ENCODE measurements at places on chromosomes 12 and 14. TPM values are rescaled to one million over a fixed set of nuclear protein-coding genes. Genes with fewer than 3 reads are reported as not detected.

DNA sequence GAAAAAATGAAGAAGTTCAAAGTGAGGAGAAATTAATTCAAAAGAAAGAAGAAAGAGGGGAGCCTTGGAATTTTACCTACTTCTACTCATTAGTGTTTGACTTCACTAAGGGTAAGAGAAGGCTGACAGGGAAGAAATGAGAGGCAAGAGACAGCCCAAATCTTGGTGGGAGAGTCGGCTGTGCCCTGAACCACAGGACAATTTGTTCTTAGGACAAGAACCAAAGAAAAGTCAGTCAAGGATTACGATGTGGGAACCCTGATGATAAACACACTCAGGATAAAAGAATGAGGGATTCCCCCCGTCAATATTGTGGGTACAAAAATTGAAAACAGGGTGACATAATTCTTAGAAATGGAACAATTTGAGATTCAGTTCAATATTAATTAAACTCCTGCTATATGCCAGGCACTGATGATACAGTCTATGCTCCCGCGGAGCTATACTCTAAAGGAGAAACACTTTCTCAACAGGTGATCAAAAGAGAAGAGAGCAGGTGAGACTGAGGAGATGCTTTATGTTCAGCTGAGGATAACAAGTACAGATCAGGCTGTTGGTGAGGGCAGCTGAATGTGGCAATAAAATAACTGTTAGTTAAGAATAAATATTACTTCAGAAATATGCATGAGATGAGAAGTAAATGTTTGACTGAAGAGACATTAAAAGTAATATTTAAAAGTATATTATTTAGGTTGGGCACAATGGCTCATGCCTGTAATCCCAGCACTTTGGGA is 175.4 kb downstream of the SLC25A21 start:
- DNase-seq = no peak

DNA sequence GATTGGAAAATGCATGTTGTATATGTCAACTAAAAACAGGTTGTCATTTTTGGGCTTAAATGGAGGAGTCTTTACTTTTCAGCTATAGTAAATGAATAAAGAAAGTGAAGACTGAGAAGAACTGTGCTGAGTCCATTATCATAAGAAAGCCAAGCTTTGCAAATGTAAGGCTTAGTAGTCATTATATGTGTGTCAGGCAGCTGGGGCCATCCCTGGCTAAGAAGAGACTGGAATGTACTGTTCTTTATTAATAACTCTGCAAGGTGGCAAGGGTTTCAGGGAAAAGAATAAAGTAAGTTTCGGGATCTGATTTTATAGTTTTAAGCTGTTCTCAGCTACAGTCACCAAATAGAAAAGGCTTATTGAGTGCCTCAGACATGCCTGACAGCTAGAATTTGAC is 48.7 kb downstream of the SRGAP1 start:
- DNase-seq = no peak

DNA sequence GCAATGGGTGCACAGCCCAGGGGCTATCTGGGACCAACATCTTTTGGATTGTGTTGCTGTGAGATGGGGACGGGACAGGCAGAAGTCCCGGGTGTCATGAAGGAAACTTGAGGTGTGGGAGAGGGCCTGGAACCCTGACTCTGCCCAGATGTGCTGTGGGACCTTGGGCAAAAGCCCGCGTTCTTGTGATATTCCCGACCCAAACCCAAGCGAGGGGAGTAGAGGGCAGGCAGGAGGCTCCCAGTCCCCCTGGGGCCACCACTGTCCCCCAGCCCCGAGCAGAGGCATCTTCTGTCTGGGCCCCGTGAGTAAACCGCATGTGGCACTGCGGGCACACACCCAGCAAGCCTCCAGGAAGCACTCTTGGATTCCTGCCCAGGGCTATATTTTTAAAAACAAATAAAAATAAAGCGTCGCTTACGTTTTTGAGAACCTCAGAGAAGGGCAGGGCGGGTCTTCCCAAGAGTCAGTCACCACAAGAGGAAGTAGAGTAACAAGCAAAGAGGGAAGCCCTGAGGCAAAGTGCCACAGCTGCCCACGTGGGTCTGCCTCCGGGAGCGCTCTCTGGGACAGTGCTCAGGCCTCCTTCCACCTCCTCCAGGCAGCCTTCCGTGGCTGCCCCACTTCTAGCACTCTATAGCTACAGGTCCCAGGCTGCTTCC is 39.5 kb downstream of the BEGAIN start:
- peak; percentile 93 for DNase-seq

GRCh38 chr12:128543460-128543859 is 276.5 kb downstream of the TMEM132C start:
- no peak for DNase-seq

PARPBP gene
- total RNA-seq = 43.4 TPM

- DNase-seq = no peak
Observed at GRCh38 chr14:36857842-36858445, 196.3 kb downstream of the PAX9 start.

DNA sequence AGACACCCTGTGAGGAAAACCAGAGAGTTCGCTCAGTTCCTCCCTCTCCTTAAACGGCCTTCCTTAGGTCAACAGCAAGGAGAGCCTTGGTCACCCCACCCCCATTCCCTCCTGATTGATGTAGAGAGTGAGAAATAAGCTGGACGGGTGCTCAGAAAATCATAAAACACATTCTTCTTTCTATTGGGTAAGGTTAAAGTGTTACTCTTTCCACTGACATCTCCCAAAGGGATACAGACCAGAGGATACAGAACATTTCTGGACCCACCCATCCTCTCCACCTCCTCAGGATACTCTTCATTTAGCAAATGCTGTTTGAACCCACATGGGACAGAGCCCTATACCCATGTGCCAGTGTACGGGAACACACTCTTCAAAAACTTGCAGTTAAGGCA is 11.6 kb upstream of the KRT77 start:
- DNase-seq = no peak

DNA sequence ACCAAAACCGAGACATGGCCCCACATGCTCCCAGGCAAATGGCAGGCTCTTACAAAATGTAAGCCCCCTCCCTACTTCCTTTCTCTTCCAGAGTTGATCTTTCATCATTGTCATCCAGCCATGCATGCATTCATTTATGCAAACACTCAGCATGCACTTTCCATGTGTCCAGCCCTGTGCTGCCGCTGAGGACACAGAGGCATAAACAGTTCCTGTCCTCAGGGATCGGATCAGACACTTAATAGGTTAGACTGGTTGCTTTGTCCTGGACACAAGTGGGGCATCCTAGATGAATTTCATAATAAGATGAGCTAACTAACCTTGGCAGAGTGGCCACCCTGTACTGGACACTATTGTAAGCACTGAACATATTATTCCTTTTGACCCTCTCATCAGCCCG is 23.1 kb downstream of the PRIMA1 start:
- DNase-seq = no peak

- DNase-seq = no peak
Observed at GRCh38 chr14:22305607-22306006, 283.4 kb downstream of the DAD1 start.

SYT1 gene
- 14.5 TPM for total RNA-seq

GRCh38 chr12:76445462-76445861 is 97.2 kb upstream of the BBS10 start:
- DNase-seq = no peak

DNA sequence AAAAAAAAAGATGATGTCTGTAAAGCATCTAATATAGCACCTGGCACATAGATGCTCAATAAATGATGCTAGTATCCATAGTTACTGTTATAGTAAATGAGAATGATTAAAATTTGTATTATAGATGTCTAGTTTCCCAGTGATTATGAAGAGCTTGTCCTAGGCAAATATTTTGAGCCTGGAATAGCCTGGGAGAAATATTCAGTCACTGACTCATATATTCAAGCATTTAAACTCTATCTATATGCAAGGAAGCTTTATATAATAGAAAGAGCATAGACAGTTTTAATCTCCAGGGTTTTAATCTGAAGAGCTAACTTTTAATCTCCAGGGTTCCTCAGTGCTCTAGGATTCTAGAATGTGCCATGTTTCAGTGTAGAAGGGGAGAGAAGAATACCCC is 91.5 kb upstream of the VASH1 start:
- DNase-seq = no peak

DNA sequence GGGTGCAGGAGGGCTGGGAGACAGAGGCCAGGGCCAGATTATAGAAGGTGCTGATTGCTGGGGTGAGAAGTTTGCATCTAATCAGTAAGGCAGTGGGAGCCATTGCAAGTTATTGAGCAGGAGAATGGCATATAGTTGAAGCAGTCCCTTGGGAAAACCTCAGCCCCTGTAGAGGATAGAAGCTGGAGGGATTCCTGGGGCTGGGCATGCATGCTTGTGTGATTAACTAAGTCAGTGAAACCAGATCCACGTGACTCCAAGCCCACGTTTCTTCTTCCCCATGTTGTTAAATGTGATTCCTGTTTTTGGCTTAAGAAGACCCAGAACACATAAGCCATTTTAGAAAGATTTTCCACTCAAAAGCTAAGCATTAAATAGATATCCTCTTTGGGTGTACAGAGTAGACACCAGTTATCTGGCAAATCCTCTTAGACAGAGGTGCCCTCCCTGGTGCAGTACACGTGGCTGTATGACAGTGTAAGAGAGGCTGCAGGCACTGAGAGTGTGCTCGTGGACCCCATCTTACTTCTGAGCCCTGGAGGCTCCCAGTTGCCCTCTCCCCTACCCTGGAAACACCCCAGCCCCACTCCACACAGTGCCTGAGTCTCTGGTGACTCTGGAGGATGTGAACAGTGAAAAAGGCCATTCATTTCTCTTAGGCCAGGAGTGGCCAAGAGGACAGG is 3.2 kb downstream of the C14orf132 start:
- no peak for DNase-seq

DNA sequence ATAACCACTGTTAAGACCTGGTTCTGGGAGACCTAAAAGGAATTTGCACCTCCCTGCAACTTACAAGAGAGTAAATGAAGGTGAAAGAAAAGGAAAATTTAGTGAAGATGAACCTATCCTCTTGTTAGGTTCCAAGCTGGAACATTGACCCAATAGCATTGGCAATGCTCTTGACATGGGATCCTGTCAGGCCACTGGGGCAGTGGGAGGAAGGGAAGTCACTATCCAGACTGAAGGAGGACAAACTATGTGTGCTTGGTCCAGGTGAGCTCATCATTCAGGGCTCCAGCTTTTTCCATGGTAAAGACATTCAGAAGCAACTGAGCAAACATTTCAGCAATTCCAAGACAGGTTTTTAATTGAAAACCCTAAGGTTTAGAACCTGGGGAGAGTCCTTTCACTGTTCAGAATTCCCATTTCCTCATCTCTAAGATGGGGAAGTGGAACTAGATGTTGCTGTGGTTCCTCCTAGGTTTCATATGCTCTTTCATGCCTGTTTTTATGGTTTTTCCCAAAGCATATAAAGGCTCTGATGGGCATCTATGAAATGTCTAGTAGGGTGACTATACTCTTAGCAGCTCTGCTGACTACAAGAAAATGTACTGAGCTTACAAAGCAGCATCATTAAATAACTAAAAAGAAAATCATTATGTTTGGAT is 33.1 kb downstream of the MAPK1IP1L start:
- DNase-seq = no peak

DNA sequence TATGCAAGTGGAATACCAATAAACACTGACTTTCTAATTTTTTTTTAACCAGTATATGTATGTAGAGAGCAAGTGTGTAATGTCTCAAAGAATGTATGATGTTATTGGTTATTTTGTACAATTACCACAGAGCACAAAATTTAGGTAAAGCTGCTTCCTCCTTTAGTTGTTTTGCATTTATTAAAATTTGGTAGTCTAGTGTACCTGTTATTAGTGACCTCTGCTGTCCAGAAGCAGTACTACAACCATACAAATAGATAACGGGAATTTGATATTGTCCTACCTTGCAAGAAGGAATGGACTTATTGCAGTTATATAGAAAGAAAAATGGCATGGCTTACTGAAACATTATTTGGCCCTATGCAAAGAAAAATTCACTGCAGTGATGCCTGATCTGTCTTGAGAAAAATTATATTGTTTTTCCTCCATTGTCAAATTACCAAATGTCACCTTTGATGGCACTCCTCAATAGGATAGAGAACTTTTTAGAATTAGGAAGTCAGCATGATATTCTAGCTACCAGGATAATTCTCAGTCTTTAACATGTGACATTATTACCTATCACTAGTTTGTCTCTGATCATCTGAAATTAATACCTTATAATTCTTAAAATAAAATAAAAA is 153.9 kb upstream of the RMST start:
- DNase-seq = peak; percentile 34

GRCh38 chr14:100487304-100487703 is 99.9 kb downstream of the BEGAIN start:
- no peak for DNase-seq

DNA sequence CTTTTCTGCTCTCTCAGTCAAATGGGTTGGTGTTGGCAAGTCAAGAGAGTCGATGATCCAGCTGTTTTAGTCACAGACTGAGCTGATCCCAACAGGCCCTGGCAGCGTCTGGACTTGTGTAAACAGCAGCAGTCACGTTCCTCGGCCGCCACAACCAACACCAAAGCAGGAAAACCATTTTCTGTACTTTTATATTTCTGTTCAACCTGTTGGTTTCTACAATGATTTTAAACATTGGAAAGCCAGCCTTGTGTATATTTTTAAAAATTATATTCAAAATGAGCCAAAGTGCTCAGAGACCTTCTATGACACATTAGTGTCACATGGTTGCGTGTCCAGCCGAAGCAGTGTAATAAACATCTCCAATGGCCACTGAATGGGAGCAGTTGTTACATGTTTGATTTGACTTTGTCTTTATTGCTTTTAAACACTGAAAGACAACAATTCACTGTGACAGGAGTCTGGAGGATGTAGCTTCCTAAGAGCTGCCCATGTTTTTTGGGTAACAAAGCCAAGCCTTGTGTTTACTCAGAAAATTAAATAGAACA is 5.9 kb upstream of the SIVA1 start:
- no peak for DNase-seq

- no peak for DNase-seq
Observed at GRCh38 chr14:102180248-102180998, 40.7 kb downstream of the WDR20 start.

- DNase-seq = no peak
Observed at GRCh38 chr14:56176530-56176929, 58.3 kb downstream of the PELI2 start.

All from NCI-H460 (cell line).